ENCODE measurements at places on chromosomes 4 and X.

GRCh38 chr4:100147684-100148083 lies 42.6 kb downstream of the DDIT4L start:
- DNase-seq: no peak

DNA sequence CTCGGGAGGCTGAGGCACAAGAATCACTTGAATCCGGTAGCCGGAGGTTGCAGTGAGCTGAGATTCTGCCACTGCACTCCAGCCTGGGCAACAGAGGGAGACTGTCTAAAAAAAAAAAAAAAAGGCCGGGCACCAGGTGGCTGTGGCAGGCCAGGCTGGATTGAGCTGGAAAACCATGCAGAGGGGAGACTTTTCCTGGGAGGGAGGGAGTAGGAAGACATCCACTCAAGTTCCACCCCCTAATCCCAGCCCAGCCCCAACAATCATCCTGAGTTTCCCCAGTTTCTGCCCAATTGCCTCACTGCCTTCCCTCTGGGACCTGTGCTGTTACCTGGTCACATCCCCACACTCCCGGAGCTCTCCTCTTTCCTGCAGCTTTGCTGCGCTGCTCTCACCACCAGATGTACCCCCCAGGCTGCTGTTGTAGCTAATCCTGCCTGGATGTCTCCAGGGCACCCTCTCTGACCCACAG lies 9.0 kb upstream of the TSPYL2 start:
- DNase-seq: no peak

DNA sequence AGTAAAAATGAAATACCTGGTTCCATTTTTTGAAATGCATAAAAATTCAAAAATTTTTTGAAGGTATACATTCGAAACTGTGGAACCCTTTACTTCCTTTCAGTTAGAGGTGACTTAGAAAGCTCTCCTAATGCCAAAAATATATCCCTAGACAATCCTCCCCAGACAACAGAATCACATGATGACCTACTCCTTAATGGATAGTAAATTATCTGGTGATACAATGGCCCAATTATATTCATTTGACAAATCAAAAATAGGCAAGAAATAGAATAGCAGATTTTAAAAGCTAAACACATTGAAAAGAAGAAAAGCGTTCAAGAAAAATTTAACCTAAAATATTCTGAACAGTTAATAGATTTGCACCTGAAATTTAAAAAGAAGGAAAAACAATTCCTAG lies 3.5 kb upstream of the UGT2A2 start:
- no peak for DNase-seq

GRCh38 chr4:85565761-85566480 lies 91.0 kb downstream of the ARHGAP24 start:
- no peak for DNase-seq

- peak; percentile 44 for DNase-seq
Observed at GRCh38 chr4:10115797-10116568, 616 bp downstream of the WDR1 start.

DNA sequence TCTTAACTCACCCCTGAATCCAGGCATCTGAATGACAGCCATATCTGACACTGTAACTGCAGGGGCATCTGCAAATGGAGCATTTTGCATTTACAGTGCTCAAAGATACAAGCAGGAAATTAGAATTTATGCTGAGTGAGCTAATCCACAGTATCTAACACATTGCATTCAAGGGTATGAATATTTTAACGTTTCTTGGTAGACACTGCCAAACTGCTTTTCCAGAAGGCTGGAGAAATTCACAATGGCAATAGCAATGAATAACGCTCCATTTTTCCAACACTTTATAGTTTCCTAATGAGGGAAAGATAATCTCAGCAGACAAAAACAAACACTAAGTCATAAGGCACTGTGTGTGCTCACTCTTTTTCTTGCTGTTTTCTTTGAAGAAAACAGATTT lies 30.9 kb downstream of the AADAT start:
- no peak for DNase-seq

DNA sequence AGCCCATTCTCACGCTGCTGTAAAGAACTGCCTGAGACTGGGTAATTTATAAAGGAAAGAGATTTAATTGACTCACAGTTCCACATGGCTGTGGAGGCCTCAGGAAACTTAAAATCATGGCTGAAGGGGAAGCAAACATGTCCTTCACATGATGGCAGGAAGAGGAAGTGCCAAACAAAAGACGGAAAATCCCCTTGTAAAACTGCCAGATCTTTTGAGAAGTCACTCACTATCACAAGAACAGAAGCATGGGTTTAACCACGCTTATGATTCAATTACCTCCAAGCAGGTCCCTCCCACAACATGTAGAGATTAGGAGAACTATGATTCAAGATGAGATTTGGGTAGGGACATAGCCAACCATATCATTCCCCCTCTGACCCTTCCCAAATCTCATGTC lies 335.5 kb downstream of the IL15 start:
- DNase-seq: no peak

DNA sequence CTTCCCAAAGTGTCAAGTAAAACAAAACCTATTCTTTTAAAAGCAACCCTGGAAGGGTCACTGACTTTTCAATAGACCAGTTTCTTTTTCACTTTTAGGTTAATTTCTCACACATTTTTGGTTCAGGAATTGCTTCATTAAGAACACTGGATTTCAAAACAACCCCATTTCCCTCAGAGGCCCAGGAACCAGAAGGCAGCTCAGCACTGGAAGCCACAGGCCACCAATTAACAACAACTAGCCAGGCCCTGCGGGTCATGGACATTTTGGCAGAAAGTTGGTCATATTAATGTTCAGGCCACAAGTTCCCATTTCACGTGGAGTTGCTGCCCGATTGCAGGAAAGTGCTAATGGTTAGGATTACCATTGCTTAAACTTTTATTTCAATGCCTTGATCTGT lies 39.8 kb downstream of the HAND2 start:
- DNase-seq: no peak

DNA sequence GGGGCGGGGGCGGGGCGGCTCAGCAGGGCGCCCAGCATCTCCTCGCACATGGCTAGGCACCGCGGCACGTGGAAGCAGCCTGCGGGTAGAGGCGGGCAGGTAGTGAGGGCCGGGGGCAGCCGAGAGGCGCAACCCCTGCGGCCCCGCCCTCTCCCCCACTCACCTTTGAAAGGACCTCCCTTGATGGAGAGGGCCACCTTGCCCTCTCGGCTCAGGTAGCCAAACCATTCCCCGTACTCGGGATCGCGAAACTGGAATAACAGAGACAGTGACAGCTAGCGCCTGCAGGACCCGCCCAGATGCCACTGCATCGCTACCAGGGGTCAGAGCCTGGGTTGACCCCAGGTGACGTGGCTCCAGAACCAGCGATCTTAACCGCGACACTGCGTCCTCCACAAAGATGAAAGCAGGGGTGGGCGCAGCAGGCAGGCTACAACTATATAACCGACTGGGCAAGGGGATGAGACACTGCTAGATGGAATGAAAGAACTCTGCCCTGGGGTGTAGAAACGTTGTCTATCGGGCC lies 552 bp upstream of the NAA10 start:
- DNase-seq: no peak

GRCh38 chrX:36898301-36898700 lies 109.9 kb upstream of the FAM47C start:
- no peak for DNase-seq

GRCh38 chr4:4555916-4556315 lies 14.1 kb upstream of the STX18 start:
- DNase-seq: no peak

Data from stimulated activated CD8-positive, alpha-beta memory T cell treated with anti-CD3 and anti-CD28 coated beads, Interleukin-4, amount 100 ng/mL, for 4 hours (primary cell).